ENCODE measurements at places on chromosomes 16 and 17.

- no peak for DNase-seq
Measured at GRCh38 chr17:27824176-27824715, 23.9 kb upstream of the NOS2 start.

GRCh38 chr17:29584452-29585079 is 4.9 kb downstream of the GIT1 start:
- DNase-seq = no peak

DNA sequence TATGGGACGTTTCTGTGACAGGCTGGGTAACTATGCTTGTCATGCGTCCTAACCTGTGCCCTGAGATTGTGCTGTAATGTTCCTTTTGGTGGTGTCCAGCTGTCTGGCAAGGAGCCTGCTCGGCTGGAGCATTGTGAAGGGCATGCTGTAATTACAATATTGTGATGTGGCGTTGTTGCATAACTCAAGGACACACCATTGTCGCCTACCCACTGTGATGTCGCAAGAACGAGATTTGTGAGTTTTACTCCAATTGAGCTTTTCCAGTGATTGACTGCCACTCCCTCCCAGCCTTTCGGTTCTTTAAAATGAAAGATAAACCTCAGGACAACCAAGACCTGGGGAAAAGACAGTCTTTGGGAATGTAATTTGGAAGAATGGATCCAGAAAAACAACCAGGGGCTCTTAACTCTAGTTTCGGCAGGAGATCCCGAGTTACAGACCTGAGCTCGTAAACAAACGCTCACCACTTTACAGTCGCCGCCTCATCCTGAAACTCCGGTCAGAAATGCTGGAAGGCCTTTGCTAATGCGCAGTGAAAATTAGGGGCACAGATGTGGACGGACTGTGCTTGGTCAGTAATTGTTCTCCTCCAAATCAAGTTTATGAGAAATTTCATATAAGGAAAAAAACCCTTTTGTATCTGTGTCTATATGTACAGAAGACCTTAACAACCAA is 1.3 kb downstream of the ZNF750 start:
- DNase-seq = no peak

- DNase-seq = no peak
Measured at GRCh38 chr17:27980043-27980442, 62.4 kb upstream of the NLK start.

DNA sequence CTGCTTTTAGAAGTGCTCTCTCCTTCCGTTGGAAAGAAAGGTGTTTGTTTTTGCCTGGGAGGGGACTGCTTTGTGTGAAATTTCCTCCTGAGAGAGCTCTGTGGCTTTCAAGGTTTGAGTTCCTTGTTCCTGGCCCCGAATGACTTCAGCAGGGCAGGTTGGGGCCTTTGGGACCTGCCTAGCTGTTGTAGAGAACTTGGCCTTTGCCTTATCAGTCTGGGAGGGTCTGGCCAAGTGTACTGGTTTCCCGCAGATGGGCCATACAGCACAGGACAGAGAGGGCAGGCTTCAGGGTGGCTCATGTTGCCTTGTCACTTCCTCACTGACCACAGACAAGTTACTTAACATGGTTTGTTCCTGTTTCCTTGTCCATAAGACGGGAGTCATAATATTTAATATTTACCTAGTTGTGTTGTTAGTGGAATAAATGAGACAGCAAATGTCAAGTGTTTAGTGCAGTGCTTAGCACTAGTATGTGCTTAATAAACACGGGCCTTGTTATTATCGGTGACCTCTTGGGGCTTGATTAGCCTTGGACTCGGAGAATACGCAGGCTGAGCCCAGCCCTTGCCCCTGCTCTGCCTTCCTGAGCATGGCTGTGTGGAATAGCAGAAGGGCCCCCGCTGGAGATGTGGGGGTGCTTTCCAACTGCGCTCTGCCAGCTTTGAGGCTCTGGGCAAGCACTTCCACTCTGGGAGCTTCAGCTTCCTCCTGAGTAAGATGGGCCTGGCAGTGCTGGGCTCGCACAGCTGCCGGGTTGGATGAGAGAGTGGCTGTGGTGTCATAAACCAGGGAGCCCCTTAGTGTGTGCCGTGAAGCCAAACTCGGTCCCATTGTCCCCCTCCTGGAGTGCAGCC is 6.6 kb downstream of the PRSS8 start:
- peak; percentile 73 for DNase-seq

GRCh38 chr17:1793447-1793806 is 31.6 kb downstream of the SERPINF1 start:
- DNase-seq = no peak

- DNase-seq = no peak
Measured at GRCh38 chr17:14019186-14019956, 49.9 kb upstream of the COX10 start.

DNA sequence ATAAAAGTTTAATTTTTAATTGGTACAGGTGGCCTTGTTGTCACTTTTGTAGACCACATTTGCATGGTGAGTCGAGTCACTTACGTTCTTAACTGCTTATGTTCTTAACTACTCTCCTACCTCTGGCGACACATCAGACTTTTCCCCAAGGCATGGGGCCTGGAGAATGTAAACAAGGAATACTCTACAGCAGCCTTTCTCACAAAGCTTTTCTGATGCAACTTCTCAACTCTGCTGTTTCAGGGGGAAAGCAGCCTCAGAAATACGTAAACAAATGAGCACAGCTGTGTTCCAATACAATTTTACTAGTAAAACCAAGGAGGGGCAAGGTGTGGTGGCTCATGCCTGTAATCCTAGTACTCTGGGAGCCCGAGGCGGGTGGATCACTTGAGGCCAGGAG is 6.9 kb downstream of the KARS1 start:
- no peak for DNase-seq

DNA sequence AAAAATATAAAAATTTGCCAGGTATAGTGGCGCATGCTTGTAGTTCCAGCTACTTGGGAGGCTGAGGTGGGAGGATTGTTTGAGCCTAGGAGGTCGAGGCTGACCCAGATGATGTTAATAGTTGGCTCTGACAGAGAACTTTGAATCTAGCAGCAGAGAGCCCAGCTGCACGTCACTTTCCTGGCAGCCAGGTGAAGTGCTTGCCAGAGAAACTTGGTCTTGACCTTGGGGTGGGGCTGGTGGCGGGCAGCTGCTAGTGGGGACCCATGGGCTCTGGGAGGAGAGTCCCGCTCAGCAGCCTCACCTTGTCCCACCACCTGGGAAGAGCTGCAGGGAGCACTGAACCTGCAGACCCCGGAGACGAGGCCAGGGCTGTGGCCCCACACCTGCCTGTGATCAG is 3.1 kb upstream of the C16orf74 start:
- no peak for DNase-seq

GRCh38 chr17:27106347-27106981 is 187.4 kb upstream of the WSB1 start:
- DNase-seq = peak; percentile 65

- DNase-seq = no peak
Measured at GRCh38 chr16:66266436-66267291, 99.8 kb upstream of the CDH5 start.

DNA sequence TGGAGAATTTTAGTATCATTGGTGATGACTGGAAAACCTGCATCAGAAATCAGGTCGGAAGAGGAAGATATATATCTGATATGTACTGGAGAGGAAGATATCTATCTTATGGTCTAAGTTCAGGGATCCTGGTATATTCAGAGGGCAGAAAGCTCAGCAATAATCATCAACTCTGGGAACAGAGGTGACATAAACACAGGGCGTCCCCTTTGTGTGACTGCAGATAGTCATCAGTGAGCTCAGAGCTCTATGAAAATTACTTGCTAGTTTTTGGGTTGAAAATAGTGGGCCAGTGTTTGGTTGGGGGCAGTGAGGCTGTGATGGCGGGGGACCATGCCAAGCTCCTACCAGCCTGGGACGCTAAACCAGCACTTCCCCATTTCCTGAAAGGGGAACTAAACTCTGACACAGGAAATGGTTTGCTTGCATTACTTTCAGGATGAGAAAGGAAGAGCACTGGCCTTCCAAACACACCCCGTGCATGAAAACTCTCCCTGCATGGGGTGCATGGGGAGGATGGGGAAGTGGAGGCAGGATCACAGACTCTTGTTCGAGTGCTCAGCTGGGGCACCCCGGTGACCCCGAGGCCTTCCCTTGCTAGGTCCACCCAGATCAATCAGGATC is 15.8 kb downstream of the NOD2 start:
- no peak for DNase-seq
